ENCODE measurements at places on chromosomes 5 and 9.

- DNase-seq, result no peak
Observed at GRCh38 chr5:116668390-116668789, 93.8 kb upstream of the SEMA6A start.

DNA sequence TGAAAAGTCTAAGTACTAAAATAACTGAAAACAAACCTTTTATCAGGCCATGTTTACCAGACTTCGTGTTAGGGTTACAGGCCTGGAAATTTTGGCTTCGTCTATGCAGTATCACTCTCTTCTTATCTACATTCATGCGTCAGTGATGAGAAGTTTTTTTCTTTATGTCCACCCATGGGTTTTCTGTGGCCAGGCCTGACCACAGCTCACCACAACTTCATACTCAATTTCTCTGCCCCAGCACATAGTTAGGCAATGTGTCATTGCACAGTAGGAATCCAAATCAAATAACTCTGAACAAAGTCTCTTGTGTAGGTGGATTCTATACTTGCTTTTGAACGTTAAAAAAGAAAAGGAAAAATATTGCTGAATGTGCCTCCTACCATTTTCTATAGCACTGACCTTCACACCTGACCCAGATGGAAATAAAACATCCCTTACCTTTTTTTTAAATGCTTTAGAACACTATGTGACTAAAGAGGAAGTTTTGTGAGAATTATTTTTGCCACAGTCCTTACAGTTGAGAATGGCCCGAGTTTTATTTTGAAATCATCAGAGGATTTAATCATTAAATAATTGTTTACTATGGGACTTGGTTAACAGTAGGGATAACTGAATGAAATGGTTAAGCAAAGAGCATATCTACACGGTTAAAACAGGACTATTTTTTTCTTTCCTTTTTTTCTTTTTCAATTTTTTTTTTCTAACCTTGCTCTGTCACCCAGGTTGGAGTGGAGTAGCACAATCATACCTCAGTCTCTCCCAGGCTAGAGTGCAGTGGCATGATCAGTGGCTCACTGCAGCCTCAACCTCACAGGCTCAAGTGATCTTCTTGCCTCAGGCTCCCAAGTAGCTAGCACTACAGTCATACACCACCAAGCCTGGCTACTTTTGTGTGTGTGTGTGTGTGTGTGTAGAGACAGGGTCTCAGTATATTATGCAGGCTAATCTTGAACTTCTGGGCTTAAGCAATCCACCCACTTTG, 1247.0 kb upstream of the ACO1 start:
- DNase-seq, result no peak

- no peak for DNase-seq
Observed at GRCh38 chr5:62077823-62078550, 228.0 kb upstream of the KIF2A start.

- no peak for DNase-seq
Observed at GRCh38 chr5:132525299-132525724, 18.0 kb downstream of the IL5 start.

GRCh38 chr9:37215381-37215780, 95.0 kb downstream of the ZCCHC7 start:
- no peak for DNase-seq

DNA sequence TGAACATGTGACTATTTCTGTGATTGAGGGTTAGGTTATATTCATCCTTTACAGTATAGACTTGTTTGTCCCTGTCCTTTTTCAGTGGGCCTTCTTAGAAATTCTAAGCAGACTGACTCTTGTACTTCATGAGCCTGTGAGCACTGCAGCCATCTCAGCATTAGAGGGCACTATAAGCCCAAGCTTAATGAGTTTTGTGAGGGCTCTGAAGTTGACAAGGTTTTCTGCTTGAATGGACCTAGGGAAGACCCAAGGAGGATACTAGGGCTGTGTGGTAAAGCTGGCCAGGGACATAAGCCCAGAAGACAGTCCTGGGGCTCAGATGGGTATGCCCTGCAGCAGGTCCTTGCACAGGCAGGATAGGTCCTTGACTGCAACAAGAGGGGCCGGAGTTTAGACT, 126.5 kb downstream of the MRPS30 start:
- DNase-seq, result no peak

DNA sequence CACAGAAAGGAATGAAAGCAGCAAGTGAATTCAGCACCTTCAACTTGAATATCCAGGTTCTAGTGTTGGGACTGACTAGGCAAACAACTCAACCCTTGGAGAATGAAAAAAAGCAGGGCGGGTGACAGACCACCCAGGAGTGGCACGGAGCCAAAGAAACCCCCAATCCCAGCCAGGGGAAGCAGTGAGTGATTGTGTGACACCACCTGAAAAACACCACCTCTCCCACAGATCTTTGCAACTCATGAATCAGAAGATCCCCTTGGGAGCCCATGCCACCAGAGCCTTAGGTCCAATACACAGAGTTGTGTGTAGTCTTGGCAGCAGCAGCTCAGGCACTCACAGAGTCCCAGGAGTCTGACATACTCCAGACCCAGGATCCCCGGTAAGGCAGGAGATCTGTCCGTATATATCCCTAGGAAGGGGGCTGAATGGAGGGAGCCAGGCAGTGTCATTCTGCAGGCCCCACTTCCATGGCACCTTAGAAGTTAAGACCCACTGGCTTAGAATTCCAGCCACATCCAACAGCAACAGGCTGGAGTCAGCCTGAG, 22.1 kb upstream of the ROR2 start:
- no peak for DNase-seq

DNA sequence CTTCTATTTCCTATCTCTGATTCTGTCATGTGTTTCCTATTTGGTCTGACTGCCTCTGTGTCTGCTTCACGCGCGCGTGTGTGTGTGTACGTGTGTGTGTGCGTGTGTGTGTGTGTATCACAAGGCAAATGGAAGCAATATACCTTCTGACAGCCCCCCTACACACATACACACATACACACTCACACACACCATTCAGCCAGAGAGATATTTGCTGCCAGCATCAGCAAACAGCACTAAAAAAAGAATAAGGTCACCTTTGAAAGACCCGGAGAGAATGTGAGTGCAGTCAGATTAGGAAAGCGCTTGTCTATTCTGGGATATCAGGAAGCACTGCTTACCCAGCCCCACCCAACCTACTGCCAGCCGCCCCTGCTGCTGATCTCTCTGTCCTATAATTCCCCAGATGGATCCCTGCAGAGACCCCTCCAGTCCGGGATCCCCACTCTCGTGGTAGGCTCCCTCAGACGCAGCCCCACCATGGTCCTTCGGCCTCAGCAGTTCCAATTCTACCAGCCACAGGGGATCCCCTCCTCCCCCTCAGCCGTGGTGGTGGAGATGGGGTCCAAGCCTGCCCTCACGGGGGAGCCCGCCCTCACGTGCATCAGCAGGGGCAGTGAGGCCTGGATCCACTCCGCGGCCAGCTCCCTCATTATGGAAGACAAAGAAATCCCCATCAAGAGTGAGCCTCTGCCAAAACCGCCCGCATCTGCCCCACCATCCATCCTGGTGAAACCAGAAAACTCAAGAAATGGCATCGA, 45.7 kb downstream of the PLAC8L1 start:
- no peak for DNase-seq

DNA sequence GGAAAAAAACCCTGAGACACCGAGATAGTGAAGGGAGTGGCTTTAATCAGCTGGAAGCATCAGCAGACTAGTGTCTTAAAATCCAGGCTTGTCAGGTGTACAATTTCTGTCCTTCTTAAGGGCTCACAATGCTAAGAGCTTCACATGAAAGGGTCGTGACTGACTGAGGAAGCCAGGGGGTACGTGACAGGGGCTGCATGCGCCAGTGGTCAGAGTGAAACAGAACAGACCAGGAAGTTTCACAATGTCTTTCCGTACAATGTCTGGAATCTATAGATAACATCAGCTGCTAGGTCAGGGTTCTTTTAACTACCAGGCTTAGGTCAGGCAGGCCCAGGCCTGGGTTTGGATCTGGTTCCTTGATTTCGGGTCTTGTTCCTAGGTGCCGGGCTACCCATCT, 253.0 kb downstream of the CDH10 start:
- no peak for DNase-seq

- DNase-seq, result no peak
Observed at GRCh38 chr5:124745928-124746915, at the start of gene ZNF608. TSS of gene ZNF608 (minus strand) at chr5:124746639. CDS start at chr5:124744989, 1,650 bp downstream.

DNA sequence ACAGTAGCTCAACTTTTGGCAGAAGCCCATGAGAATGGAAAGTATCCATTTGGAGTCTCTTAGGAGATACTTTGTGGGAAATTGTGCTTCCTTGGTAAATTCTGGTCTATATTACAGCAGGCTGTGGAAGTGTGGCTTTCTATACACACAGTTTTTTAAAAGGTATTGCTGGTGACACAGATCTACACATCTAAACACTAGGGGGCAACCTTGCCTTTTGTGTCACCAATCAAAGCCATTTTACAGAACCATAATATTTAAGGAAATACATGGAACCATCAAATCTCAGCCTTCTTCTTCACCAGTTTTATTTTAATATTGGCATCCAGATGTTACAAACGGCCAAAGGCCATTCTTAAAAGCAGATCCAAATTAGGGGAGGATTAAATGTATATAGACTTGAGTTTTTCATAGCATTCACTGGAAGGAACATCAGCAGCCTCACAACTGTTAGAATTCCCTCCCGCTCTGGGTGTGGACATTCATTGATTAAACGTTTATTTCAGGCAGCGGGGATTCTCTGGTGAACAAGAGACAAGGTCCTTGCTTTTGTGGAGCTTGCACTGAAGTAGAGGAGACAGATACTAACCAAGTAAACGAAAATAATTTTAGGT, 132.4 kb upstream of the EPB41L4A start:
- peak; percentile 27 for DNase-seq

DNA sequence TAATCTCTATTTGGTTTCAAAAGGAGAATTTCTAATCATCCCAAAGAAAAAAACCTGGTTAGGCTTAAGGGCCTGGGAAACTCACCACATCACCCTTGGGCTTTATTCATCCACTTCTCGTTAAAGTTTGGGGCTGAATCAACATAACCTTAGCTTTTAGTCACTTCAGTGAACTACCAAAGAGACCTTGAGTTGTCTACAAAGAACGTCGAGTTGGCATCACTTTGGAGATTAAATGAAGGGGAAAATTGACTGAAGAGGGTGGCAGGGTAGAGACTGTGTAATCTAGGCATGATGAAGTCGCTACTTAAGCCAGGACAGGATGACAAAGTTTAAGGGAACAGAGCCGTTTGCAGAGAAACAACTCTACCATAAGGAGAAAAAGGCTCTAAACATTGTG, 341.4 kb downstream of the RAB3C start:
- no peak for DNase-seq

DNA sequence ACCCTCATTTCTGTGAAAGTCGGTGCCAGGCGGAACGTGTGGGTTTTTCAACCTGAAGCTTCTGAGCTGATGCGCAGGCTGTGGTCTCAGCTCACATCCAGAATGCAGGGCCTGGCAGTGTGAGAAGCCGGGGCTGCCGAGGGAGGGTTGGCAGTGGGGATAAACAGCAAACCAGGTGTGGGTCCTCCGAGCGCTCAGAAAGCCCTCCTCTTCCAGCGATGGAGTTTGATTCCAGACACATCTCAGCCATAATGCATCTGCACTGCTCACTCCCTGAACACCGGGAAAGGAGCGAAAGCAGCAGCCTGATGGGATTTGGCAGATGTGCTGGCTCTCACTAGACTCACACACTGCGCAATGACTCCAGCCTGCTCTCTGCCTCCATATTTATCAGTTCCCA, 280.1 kb downstream of the HSPA4 start:
- DNase-seq, result peak; percentile 28

GRCh38 chr9:83219924-83220438, 157.0 kb upstream of the RASEF start:
- no peak for DNase-seq

GRCh38 chr5:173752653-173753052, 135.5 kb upstream of the CPEB4 start:
- DNase-seq, result no peak

DNA sequence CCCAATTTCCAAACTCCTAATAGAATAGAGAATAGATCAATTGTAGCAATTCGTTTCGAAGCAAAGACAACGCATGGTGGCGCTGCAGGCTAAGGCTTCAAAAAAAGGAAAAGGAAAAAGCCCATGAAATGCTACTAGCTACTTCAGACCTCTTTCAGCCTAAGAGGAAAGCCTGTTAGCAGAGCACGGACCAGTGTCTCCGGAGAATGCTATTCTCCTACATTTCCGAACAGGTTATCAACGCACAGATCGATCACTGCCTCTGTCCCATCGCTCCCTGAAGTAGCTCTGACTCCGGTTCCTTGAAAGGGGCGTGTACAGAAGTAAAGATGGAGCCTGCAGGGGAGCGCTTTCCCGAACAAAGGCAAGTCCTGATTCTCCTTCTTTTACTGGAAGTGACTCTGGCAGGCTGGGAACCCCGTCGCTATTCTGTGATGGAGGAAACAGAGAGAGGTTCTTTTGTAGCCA, at the start of gene PCDHB15:
PCDHB15 (plus strand) TSS at position 146 of the 468 bp plus-strand sequence; CDS start at position 330, 184 bp downstream.
- DNase-seq, result peak; percentile 14

- no peak for DNase-seq
Observed at GRCh38 chr5:174167080-174167910, 121.8 kb downstream of the NSG2 start.

DNA sequence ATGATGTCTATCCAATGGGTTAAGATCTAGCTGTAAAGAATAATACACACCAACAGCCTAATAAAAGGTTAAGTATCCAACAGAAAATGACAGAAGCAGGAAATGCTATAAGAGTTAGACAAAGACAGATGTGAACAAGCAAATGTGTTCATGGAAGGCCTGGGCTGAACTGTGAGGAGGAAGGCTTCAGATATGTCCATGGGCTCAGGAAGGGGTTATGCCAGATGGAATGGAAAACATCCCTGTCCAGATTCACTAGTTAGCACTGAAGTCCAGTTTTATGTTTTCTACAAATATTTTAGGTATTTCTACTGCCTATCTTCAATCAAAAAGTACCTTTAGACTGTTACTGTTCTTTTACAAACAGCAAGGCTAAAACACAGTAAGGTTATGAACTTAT, 27.1 kb downstream of the ERAP1 start:
- no peak for DNase-seq

DNA sequence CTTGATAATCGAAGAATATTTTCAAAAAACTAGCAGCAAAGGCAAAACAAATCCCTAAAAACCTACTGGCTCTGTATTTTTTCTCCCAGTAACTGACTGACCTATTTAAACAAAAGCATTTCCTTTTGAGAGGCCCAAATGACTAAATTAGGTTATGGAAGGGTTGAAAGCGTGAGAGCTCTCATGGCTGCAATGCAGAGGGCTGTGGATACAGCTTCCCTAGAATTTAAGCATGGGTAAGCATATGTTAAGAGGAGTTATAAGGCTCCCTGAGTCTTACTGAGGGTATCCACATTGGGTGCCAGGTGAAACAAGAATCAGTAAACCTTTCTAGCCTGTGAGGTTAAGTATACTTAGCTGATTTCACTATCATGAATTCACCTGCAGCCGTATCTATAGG, 32.3 kb downstream of the SHISAL2B start:
- no peak for DNase-seq

- DNase-seq, result no peak
Observed at GRCh38 chr9:4080921-4081895, 218.7 kb downstream of the GLIS3 start.

- no peak for DNase-seq
Observed at GRCh38 chr5:71891856-71892255, 172.8 kb downstream of the CARTPT start.

DNA sequence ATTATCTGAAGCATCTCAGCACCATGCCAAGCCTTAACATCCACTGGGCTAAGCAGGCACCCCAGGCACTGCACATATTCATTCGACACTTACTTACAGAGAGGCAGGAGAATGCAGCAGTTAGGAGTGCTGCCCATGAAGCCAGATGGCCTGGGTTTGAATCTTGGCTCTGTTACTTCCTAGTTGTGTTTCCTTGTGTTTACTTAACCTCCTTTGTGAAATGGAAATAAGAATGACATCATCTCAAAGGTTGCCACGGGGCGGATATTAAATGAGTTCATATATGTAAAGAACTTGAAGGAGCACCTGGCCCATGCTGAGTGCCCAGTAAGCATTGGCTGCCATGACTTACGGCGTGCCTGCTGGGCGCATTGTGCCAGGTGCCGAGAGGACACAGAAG, 565.2 kb downstream of the CDK5RAP2 start:
- no peak for DNase-seq
